ENCODE measurements at places on chromosomes 6 and 20. TPM values are rescaled to one million over a fixed set of nuclear protein-coding genes. Genes with fewer than 3 reads are reported as not detected.

DNA sequence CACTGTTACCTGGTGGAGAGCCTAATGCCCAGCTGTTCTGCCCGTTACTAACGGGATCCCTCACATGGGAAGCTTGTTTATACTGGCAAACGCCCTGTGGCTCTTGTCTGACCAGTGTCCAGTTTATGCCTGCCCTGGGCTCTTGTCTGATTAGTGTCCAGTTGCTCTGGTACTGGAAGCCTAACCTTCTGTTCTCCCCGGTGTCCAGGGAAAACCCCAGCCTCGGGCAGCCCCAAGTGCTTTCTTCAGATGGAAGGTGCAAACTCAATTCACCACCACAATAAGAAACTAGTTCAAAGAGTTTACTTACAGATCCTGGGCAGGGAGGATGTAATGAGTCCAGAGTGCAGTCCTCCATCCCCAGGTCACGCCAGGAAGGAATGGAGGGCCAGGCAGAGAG, 148.4 kb downstream of the TBXT start:
- DNase-seq: no peak

DNA sequence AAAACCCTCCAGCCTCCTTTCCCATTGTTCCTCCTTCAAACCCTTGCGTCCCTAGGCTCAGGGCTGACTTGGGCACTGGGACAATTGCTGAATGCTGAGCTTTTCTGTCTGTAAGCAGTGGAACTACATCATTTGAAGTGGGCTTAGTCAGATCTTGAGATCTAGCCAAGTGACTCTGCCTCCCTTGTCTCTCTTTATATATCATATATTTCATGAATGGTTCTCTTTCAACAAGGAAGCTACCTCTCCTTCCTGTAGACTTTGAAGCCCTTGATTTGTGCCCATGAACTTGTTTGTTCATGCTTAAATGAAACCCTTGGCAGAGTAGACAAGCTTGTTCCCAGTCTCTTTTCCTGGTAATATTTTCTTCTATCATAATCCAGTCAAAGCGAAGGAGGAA, 60.0 kb upstream of the KIF13A start:
- DNase-seq: peak; percentile 49

- peak; percentile 69 for DNase-seq
Measured at GRCh38 chr6:2659882-2660281, 90.8 kb downstream of the MYLK4 start.

MAD2L1BP gene
- total RNA-seq: 59.5 TPM

ARMH2 gene
- not detected for total RNA-seq

- no peak for DNase-seq
Measured at GRCh38 chr20:18055261-18055660, 2.5 kb downstream of the OVOL2 start.

- DNase-seq: no peak
Measured at GRCh38 chr20:22681591-22682248, 97.3 kb upstream of the FOXA2 start.

DNA sequence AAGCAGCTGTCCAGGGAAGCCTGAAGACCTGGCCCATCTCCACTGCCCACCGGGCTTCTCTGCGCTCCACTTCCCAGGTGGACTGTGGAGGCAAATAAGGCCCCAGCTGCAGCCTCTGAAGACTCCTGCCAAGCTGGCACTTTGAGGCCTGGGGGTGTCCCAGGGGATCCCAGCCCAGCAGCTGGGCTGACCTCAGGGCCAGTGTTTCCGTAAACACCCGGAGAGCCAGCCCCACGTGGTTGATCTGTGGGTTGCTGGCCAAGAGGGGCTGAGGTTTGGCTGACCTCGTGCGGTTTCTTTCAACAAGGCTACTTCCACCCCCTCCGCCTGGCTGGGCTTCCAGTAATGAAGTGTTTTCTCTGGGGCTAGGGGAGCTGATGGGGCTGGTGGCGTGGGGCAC, 12.4 kb upstream of the CCN5 start:
- peak; percentile 77 for DNase-seq

DNA sequence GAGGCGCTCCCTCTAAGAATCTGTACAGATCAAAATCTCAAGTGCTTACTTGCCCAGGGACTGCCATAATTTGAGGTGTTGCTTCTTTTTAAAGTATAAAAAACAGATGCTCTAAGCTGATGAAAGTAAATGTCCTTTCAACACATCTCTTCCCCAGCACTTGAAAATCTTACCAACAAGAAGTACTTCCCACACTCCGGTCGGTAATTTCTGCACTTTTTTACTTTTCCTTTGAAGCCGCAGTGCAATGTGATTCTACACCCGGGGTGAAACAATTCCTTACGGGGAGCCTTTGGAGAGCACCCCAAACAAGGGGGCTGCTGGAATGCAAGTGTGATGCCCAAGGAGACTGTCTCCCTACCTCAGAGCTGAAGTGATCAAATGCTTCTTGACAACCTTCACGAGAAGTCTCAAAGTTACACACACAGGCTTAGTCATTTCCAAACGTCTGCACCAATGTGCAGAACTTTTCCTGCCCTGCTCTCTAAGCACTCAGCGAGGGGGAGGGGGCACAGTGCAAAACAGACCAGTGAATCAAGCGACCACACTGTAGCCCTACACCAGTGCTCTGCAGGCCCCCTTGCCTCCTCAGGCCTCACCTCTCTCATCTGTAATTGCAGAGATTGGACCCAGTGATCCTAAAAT, 56.7 kb downstream of the ATXN1 start:
- peak; percentile 81 for DNase-seq

DNA sequence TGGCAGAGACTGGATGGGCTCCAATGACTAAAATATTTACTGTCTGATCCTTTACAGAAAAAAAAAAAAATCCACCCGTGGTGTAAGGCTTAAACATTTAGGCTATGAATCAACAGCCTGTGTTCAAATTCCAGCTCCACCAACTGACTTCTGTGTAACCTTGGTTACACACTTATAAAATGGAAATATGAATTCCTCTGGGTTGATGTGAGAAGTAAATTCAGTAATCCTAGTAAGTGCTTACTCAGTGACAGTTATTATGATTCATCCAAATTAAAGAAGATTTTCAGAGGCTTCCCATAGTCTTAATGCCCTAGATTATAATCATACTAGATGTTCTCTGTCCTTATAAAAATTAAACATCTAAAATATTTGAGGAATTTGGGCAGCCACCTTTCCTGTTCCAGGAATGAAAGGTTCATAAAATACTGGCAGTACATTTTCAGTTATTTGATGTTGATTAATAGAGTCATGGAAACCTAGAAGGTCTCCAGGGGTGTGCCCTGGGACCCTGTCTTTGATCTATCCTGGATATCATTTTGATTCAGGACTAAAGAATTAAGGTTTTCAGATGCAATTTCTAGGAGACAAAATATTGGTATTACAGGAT, 180.3 kb upstream of the ZNF217 start:
- DNase-seq: peak; percentile 84

TGM3 gene
- not detected for total RNA-seq

NT5E gene
- total RNA-seq: 139 TPM

POPDC3 gene
- total RNA-seq: 33.3 TPM

DNA sequence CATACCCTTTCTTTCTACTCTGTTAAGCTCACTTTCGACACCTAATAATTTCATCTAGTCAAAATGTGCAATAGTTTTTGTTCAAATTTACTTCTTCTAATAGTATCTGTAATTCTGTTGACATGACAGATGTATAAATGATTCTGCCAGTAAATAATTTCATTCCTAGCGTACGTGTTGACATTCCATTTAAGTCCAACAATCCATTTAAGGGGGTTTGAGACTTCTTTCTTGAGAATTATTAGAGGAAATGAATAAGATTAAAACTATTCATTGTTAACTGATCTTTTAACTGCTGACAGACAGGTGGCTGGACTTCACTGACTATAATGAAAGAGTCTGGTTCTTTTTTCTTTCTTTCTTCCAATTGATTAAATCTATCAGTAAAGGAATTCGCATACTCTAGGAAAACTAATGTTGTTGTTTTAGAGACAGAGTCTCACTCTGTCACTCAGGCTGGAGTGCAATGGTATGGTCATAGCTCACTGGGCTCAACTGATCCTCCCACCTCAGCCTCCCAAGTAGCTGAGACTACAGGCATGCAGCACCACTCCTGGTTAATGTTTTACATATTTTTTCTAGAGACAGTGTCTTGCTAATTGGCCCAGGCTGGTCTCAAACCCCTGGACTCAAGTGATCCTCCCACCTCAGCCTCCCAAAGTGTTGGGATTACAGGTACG, 55.9 kb downstream of the MAP3K5 start:
- no peak for DNase-seq

GRCh38 chr6:27297857-27298730, 14.0 kb downstream of the POM121L2 start:
- peak; percentile 86 for DNase-seq

- no peak for DNase-seq
Measured at GRCh38 chr6:156250593-156250992, 526.6 kb upstream of the ARID1B start.

FOXA2 gene
- total RNA-seq: 0.33 TPM

GRCh38 chr6:1437553-1438406, 48.4 kb downstream of the FOXF2 start:
- DNase-seq: no peak

- no peak for DNase-seq
Measured at GRCh38 chr6:110399219-110400071, 15.9 kb downstream of the DDO start.

- peak; percentile 55 for DNase-seq
Measured at GRCh38 chr6:100342830-100343229, 121.9 kb downstream of the SIM1 start.

GRCh38 chr6:126040826-126041225, 54.5 kb downstream of the TRMT11 start:
- DNase-seq: peak; percentile 81

DNA sequence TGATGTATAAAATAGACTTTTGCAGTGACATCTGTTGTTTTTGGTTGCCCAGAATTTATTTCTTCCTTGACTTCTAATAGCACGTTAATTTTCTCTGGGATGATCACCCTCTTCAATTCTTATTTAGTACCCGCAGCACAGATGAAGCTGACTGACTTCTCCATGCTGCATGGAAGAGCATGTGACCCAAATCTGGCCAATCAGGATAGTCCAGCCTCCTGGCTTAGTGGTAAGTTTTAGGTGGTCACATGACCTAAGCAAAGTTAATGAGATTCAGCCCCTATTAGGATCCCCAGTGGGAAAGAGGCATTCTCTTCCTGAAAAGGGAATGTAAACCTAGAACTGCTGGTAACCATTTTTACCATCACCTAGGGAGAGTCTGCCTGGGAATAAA, 13.8 kb upstream of the SIRT5 start:
- no peak for DNase-seq

MBOAT1 gene
- 10.5 TPM for total RNA-seq
